ENCODE measurements at places on chromosomes 16 and 17.

DNA sequence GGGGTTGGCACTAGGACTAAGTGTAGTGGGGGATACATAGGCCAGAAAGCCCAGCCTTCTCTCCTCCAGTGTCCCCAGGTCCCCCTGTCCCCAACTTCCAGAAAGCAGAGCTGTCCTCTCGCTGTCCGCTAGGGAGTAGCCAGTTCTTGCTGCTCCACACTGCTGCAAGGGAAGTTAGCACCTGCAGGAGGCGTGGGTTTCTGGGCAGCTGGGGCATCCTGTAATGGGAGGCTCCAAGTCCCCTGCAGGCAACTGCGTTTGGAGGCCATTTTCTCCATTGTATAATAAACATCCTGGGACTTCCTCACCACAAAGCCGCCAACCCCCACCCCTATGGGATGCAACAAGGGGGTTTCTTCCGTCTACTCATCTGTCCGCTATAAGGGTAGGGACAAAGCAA is 1.7 kb downstream of the RPRML start:
- DNase-seq = peak; percentile 54

DNA sequence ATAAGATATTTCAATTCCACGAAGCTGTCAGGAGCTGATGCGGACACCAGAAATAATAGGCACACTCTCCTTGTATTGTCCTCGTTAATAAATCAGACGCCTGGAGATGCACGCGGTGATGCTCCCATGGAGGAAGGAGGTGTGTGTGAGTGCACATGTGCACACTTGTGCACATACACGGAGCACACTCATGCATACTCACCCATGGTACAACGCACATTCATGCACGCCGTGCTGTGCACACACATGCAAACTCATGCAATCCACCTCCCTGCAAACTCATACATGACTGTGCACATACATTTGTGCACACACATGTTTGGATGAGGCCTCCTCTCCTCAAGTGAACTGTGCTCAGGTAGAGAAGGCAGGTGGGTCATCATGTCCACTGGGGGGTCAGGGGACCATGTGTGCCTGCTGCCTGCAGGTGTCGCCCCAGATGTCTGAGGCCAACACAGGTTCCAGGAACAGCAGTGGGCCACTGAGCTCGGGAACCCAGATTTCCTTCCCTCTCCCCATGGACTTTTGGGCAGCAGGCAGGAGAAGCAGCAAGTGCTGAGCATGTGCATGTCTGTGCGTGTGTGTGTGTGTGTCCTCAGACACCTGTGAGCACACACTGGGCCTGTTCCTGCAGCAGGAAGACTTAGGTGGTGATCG is 165.3 kb downstream of the SDK2 start:
- DNase-seq = no peak

- peak; percentile 37 for DNase-seq
These were observed 4.8 kb downstream of the MT1A start for GRCh38 chr16:56643080-56643778.

GRCh38 chr16:87317750-87318644 is 805 bp upstream of the C16orf95 start:
- DNase-seq = peak; percentile 67

GRCh38 chr16:1526608-1527555 is 6.6 kb upstream of the TMEM204 start:
- no peak for DNase-seq

GRCh38 chr16:49854796-49855203 is 1.1 kb downstream of the ZNF423 start:
- DNase-seq = no peak

- DNase-seq = no peak
These were observed 33.1 kb upstream of the CRISPLD2 start for GRCh38 chr16:84786605-84787262.

DNA sequence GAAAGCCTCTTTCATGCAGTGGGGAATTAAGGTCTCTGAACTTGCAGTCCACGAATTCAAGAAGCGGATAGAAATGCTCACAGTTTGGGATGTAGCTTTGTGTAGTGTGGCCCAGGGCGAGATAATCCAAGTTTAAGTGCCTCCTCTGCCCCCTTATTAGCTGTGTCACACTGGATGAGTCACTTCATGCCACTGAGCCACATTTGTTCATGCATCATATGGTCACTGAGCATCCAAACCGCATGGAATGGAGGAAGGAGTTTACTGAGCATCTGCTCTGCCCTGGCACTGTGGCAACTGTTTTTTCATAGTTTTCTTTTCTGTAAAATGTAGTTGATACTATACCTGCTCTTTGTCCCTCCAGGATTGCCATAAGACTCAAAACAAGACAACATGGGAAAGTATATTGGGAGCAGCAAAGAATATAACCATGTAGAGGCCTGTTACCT is 15.1 kb upstream of the DHX8 start:
- peak; percentile 39 for DNase-seq

- no peak for DNase-seq
These were observed 23.4 kb downstream of the NMRAL1 start for GRCh38 chr16:4450931-4451519.

GRCh38 chr17:15434956-15435355 is 32.5 kb downstream of the CDRT4 start:
- no peak for DNase-seq

DNA sequence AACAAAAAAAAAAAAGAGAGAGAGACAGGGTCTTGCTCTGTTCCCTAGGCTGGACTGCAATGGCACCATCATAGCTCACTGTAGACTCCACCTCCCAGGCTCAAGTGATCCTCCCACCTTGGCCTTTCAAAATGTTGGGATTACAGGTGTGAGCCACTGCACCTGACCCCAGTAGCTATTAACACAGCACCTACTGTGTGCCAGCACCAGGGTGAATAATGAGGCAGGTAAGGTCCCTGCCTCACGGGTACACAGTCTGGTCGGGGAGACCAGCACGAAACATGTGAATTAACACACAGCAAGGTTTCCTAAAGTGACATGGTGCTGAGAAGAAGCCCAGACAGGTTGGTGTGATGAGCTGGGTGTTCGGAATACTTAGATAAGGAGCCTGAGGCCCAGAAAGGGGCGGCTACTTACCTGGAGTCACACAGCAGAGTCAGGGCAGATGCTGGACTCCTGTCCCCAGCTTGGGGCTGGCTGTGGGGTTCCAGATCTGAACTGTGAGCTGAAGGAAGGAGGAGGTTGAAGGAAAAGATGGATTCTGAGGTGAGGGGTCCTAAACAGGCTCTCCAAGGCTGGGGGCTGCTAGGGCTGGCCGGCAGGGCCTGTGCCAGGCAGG is 10.5 kb upstream of the FBXL19 start:
- no peak for DNase-seq

Data from choroid plexus epithelial cell (primary cell).